ENCODE measurements at places on chromosomes 12 and 14.

DNA sequence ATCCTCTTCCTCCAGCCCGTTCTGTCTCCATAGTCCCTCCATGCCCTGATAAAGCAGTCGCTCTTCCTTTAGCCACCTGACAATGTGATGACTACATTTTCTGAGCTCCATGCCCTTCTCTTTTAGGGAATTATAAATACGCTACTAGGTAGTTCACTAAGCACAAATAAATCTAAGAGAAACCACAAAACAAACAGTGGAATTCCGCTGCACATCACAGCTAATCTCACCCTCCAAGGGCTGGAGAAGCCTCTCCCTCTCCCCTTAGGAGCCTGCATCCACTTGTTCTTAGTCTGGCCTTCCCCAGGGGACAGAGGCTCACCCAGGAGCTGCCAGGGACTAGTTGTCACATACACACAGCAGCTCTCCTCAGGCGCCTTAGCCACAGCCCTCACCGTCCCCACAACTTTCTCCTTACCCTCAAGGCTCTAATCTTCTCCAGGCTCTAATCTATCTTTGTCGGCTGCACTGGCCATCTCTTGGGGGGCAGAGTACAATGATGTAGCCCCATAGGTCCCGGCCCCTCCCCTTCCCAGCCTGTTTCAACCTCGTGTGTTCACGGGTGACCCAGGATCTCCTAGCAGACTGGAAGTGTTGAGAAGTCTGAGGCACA, 55.9 kb upstream of the GPR68 start:
- no peak for DNase-seq

- DNase-seq: no peak
Measured at GRCh38 chr12:67669217-67669933, 20.8 kb downstream of the DYRK2 start.

DNA sequence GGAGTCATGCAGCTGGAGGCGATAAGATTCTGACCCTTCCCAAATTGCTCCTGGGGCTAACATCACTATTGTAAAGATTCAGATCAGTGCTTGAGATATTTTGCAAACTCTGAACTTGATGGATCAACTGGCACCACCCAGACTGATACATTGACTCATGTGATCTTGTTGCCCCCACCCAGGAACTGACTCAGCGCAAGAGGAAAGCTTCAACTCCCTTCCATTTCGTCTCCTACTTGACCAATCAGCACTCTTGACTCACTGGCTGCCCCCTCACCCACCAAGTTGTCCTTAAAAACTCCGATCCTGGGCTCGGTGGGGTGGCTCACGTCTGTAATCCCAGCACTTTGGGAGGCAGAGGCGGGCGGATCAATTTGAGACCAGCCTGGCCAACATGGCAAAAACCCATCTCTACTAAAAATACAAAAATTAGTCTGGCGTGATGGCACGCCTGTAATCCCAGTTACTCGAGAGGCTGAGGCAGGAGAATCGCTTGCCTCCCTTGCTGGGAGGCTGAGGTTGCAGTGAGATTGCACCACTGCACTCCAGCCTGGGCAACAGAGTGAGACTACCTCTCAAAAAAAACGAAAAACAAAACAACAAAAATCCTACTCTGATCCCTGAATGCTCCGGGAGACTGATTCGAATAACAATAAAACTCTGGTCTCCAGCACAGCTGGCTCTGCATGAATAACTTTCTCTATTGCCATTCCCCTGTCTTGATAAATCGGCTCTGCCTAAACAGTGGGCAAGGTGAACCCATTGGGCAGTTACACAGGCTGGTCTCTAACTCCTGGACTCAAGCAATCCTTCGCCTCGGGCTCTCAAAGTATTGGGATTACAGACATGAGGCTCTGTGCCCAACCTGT, 9.8 kb upstream of the ARF6 start:
- no peak for DNase-seq

DNA sequence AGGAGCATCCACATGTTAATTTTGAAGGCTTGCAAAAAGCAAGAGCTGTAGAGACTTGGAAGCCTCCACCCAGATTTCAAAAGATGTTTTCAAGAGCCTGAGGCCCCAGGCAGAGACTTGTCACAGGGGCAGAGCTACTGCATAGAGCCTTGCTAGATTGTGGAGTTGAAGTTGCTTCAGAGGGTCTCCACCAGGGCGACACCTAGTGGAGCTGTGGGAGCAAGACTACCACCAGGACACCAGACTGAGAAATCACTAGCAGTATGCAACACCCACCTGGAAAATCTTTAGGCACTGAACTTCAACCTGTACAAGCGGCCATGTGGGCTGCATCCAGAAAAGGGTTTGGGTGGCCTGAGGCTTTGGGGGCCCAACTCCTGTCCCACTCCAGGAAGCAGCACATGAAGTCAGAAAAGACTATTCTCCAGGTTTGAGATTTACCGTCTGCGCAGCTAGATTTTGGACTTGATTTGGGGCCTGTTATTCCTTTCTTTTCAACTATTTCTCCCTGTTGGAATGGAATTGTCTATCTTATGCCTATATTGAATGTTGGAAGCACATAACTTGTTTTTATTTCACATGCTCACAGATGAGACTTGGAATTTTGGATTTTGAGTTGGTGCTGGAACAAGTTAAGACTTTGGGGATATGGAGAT, 508.6 kb downstream of the FLRT2 start:
- DNase-seq: no peak

DNA sequence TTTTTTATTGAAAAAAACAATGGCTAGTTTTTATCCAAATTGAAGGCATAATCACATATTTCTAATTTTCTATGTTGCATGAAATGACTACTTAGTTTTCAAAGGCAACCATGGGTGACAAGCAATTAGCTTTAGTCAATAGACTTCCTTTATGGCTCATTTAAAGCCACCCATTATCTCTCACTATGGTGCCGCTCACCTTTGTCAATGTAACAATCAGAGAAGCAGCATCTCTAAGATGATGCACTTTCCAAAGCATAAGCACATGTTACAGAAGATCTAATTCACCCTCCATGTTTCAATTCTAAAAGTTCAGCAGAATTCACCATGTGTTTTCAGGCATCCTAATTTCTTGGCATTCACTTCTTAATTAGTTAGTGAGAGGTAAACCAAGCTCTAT, 166.6 kb upstream of the RPL10L start:
- DNase-seq: no peak

DNA sequence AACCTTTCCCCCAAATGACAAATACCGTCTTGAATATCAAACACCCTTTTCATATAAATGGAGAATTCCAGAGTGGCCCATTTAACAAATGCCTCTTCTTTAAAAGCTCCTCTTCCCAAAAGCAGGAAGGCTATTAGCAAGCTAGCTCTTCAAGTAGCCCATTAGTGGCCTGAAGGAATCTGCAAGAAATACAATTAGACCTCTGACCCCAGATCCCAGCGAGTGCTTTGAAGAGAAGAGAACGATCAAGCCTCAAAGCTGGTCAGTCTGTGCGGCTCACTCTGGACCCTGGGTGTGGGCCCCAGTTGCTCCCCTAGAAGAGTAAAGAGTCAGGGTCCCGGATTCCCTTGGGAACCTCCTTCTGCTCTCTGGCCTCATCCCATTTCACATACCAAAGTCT, 325.6 kb downstream of the NUAK1 start:
- DNase-seq: no peak

GRCh38 chr14:21093769-21094681, 4.4 kb downstream of the ZNF219 start:
- DNase-seq: no peak

- no peak for DNase-seq
Measured at GRCh38 chr12:114668151-114668885, 15.7 kb downstream of the TBX3 start.

DNA sequence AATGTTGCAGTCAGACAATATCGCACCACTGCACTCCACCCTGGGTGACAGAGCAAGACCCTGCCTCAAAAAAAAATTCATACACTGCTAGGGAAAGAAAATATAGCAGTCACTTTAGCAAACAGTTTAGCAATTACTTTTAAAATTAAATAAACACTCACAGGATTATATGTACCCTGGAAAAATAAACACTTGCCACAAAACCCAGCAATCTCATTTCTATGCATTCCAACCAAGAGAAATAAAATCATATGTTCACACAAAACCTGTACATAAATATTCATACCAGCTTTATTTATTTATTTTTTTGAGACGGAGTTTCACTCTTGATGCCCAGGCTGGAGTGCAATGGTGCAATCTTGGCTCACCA, 20.2 kb downstream of the ATXN2 start:
- no peak for DNase-seq

GRCh38 chr12:6532927-6533652, 1.2 kb upstream of the GAPDH start:
- DNase-seq: no peak

- no peak for DNase-seq
Measured at GRCh38 chr14:91420686-91421085, 3.1 kb upstream of the CCDC88C start.

GRCh38 chr12:93805736-93806141, 128.6 kb downstream of the CRADD start:
- no peak for DNase-seq

DNA sequence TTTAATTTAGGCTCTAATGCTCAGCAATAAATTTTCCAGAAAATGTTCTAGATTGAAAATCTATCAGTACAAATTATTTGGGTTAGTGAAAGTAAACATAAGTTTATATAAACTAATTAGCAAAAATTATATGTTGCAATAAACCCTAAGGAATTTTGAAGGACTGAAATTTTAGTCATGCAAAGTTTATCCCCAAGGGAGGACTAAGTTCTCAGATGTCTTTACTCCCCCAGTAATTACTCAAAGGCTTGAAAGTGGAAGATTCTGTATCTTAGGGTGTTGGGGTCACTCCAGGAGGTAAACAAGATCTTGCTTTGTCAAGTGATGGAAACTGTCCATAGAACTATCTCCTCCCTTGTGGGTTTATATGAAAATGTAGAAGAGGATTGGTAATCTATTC, 183.7 kb downstream of the AKAP6 start:
- DNase-seq: no peak

DNA sequence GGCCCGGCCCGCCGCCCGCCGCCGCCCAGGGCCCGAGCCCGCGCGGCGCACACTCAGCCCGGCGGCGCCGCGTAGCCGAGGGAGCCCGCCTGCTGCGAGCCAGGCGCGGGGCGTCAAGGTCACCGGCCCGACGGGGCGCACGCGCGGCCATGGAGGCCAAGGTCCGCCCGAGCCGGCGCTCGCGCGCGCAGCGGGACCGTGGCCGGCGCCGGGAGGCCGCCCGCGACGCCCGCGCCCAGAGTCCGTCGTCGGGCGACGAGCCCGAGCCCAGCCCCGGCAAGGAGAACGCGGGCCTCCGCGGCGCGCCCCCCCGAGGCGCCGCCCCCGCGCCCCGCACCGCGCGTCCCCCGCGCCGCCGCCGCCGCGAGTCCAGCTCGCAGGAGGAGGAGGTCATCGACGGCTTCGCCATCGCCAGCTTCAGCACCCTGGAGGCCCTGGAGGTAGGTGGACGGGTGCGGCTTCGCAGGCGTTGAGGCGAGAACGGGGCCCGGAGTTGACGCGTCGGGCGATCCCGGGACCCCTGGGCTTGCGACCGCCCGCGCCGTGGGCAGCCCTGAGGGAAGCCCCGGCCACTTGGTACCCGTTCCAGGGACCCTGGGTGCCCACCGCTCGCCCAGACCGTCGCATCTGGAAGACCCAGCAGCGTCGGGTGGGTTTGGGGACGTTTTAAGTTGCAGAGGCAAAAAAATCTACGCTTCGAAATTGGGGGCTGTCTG, 629 bp downstream of the FBRSL1 start:
- DNase-seq: no peak

DNA sequence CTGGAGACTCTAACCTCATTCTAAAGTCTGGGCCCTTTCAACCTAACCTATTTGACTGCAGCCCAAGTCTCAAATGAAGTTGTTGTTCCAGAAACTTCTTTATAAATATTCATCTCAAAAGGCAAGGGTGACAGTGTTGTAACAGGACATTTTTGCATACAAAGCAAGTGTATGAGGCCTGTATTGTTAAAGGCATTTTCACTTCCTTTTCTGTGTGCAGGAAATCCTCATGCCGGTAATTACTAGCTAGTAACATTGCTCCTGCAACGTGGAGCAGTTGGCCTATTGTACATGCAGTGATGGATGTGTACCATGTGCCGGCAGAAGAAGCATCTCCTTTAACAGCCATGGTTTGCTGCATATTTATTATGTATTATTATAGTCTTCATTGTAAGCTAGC, 156.5 kb upstream of the RMST start:
- DNase-seq: no peak

- no peak for DNase-seq
Measured at GRCh38 chr14:64703395-64704142, 655 bp upstream of the PLEKHG3 start.

DNA sequence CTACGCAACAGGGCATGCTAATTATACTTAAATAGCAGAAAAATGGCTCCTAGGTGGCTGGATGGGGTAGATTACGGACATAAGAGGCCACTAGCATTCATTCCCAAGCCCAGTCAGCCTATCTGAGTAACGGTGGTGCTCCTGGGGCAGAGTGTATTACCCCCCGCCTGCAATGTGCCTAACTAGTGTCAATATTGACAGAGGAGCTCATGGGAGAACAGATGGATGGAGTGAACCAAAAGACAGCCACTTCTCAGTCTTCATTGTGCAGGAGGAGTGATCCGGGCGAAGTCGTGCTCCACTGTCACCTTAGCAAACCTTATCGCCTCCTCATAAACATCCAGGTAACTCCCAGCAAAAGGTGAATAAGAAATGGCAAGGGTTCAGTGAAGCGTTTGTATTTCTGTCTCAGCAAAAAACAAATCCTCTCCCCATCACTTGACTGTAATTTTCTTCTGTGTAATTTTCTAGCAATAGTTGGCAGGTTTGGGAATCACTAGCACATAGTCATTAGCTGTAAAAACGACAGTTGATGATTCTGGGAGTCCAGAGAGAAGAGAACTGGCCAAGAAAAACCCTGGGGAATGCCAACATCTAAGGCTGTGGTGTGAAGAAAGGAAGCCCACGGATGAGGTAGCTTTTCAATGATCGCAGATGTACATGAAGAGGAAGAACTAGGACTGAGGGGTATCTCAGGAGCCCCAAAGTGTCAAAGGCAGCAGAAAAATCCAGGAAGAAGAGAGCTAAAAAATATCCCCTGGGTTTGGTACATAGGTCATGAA, 126.6 kb upstream of the BCL2L14 start:
- DNase-seq: no peak

DNA sequence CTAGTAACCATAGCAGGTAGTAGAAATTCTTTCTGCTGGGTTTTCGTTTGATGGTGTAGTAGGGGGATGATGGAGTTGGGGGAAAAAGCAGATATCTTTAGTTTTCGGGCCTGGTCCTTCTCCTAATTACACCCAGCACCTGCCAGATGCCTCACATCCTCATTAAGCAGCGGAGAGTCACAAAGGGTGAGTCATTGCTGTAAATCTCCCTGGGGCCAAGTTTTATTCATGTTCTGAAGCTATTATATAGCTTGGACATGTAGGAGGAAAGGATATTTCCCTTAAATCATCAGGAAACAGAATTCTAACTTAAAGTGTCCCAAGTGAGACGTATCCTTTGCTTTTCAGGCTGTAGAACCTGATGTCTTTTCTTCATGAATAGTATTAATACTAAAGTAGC, 4.9 kb upstream of the NECAP1 start:
- DNase-seq: no peak

GRCh38 chr14:52447236-52447635, 105.1 kb downstream of the TXNDC16 start:
- DNase-seq: no peak

- no peak for DNase-seq
Measured at GRCh38 chr12:62694116-62694515, 227.5 kb downstream of the MON2 start.
